Naive thymus-derived CD4-positive, alpha-beta T cell (primary cell): ENCODE measurements at places on chromosomes 6 and 20.

DNA sequence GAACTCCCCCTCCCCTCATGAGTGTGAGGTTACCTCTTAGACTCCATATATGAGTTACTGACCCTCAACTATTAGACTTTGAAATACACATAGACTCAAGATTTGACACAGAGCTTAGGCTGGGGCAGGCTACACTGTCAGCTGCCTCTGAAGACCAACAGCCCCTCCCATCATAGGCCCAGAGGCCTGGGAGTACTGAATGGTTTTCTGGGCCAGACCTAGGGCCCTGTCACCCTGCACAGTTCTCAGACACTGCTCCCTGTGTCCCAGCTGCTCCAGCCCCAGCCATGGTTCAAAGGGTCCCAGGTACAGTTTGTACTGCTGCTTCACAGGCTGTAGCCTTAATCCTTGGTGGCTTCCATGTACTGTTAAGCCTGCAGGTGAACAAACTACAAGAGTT is 132.1 kb upstream of the MOCS1 start:
- no peak for DNase-seq

DNA sequence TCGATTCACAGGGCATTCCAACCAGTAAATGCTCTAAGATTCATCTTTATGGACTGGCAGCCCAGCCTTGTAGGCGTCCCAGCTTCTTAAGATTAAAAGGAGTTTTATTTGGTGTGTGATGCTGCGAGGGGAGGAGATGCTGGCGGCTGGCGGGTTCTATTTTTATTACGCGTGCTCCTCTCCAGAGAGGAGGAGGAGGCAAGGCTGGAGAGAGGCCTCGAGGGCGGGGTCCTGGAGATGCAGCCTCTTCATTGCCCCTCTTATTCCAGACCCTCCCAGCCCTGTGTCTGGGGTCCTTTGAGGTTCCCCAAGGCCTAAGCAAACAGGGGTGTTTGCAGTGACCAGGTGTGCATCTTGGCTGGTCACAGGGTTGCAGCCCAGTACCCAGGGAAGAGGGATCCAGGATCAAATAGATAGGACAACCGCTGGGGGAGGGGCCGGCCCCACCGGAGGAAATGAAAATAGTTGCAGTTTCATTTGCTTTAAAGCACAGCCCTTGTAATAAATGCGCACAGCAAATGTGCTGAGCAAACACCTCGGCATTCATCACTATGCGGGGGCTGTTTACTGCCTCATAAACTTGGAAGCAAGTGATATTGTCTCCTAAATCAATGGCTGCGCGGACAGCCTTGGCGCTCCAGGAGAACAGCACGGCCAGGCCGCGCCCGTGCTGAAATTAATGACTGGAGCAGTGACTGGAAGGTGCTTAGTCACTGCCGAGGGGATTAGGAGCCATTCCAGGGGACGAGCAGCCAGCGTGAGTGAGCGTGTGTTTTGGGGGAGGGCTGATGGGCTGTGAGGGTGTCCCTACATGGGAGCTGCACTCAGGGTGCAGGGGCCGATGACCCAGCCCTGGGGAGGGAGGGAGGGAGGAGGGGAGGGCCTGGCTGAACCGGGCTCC is 83.0 kb downstream of the TMEM242 start:
- DNase-seq: no peak

GRCh38 chr6:56970849-56971248 is 15.9 kb downstream of the BEND6 start:
- DNase-seq: no peak

GRCh38 chr20:39825950-39826349 is 863.1 kb downstream of the MAFB start:
- no peak for DNase-seq

DNA sequence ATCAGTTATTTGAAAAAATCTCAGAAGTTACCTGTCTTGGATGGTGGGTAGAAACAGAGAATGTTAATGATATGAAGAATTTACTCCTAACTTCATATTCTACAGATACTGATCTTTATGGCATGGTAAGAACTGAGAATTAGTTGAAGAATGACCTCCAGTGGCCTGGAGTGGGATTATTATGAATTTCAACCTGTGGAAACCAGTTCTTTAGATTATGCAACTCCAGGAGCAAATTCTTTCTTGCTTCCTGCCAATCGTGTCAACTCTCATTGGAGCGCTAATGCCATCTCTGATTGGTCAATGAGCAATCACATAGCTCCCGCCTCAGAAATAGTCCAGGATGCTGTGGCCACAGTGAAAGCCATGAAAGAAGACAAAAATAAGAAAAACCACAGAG is 40.6 kb downstream of the LYRM2 start:
- no peak for DNase-seq

DNA sequence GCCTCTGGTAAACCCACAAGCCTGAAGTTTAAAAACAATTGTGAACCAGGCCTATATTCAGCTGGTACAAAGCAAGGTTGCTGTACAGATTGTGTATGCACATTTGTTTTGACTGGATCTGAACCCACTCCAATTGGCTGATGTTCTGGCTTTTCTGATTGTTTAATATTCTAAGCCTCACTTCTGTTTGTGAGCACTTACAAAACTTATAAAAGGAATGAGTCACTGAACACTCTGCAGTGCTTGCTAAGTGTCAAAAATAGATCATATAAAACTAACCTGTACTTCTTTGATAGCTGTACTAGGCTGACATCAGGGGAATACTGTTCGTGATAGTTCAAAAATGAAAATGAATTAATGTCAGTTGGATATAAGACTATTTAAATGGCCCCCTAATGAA is 12.1 kb downstream of the COL21A1 start:
- DNase-seq: no peak

- DNase-seq: no peak
Observed at GRCh38 chr20:59782986-59783640, 150.3 kb downstream of the SYCP2 start.

- DNase-seq: no peak
Observed at GRCh38 chr6:97790926-97791590, 508.0 kb upstream of the MMS22L start.

- DNase-seq: no peak
Observed at GRCh38 chr6:65979120-65979519, 272.1 kb upstream of the EYS start.

DNA sequence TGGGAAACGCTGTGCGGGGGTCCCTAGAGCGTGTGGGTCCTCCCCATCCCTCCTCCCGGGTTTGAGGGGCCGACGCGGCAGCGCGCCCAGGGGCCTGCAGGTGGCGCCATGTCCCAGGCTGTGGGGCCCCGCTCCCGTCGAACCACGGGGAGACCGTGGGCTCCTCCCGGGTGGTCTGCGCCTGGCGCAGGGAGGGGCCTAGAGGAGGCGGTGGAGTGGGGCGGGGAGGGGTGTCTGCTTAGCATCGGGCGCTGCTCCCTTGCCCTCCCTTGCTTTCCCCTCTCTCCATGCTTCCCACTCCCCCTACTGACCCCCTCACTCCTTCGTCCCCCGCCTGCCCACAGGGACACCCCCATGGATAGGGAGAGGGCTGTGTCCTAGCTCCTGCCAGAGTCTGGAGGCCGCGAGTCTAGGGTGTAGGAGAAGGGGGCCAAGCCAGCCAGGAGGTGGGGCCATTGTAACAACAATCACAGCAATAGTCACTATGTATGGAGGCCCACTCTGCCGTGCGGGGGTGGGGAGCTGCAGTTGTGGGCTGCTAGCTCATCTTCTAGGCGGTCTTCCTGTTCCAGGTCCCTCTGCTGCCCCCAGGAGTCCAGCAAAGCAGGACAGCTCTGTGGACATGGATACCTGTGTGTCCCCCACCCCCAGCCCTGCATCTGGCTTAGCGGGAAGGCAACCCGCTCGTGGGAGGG is 51.7 kb downstream of the CHMP4B start:
- peak; percentile 41 for DNase-seq

GRCh38 chr6:30938730-30939129 is 2.0 kb upstream of the MUCL3 start:
- DNase-seq: no peak

- no peak for DNase-seq
Observed at GRCh38 chr6:140078561-140079125, 704.2 kb upstream of the CITED2 start.

GRCh38 chr6:161745594-161746141 is 471.8 kb upstream of the AGPAT4 start:
- DNase-seq: no peak

- DNase-seq: no peak
Observed at GRCh38 chr20:57902473-57902872, 192.7 kb upstream of the PMEPA1 start.

- no peak for DNase-seq
Observed at GRCh38 chr6:52953911-52954839, 40.9 kb downstream of the GSTA4 start.

DNA sequence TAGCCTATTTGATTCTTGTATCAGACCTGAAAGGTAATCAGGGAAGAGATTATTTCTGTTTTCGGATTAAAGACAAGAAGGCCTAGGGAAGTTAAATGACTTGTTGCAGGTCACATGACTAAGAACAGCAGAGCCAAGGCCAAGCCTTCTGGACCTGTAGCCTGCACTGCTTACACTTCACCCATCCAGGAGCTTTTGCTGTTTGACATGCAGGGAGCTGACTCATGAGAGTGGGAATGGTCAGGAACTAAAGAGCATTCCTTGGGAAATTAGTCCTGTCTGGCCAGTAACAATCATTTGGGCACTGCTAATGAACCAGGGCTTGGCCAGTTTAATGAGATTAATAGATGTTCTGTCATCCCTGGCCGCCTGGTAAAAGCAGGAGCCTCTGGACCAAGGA is 46.8 kb downstream of the EIF2S2 start:
- no peak for DNase-seq

DNA sequence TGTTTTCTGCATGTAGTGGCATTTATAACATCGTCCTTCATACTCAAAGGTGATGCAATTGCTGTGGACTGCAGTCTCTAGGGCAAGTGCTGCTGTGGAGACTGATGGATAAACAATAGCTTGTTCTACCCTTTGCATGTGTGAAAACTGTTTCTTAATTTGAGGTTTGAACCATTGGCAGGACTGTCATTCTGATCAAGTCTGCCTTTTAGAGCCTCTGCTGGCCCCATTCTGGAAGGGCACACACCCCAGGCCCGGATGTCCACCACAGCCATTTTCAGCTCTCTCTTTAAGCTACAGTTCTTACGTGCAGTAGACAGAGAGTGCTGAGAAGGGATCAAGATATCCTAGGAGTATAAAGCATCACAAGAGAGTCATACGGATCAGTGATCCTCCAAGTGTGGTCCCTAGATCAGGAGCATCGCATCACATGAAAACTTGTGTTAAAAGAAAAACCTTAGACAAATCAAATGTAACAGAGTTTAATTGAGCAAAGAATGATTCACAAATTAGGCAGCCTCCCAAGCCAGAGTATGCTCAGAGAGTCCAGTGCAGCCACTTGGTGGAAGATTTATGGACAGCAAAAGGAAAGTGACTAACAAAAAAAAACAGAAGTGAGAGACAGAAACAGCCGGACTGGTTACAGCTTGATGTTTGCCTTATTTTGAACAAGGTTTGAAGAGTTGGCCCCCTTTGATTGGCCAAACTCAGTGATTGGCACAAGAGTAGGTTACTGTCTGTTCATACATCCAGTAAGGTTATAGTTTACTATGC is 52.0 kb downstream of the FRK start:
- no peak for DNase-seq

DNA sequence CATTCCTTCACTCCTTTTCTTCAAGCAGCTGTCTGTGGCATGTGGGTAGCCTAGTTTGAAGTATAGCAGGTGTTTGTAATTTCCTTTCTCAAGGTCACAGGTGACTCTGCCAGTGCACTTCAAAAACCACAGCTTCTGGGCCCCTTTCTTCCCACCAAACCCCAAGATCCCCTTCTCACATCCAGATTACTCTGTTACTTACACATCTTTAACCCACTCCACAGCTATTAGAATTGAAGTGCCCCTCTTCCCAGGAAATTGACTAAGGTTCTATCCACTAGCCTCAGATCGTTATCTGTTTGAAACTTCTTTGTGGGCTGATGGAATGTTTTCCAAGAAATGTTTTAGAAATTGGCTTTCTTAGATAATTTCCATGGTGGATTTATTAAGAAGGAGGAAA is 150.8 kb downstream of the AHI1 start:
- DNase-seq: no peak

- DNase-seq: no peak
Observed at GRCh38 chr6:159267165-159267564, 98.0 kb downstream of the FNDC1 start.

GRCh38 chr20:19944772-19945459 is 72.2 kb upstream of the NAA20 start:
- DNase-seq: no peak

GRCh38 chr6:37309046-37309445 is 44.7 kb upstream of the RNF8 start:
- no peak for DNase-seq

DNA sequence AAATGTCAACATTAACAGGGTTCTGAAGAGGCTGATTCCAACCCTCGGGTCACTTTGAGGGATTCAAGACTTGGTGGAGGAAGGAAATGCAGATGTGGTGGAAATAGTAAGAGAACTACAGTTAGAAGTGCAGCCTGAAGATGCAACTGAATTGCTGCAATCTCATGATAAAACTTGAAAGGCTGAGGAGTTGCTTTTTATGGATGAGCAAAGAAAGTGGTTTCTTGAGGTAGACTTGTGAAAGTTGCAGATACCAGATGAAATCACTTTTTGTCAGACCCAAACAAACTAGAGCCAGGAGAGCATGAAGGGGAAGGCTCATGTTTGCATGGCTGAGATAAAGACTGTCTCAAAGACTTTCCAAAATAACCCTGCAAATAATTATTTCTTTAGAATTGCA is 16.2 kb downstream of the ANKRD6 start:
- no peak for DNase-seq

GRCh38 chr6:48915591-48915990 is 547.5 kb downstream of the MMUT start:
- DNase-seq: no peak

DNA sequence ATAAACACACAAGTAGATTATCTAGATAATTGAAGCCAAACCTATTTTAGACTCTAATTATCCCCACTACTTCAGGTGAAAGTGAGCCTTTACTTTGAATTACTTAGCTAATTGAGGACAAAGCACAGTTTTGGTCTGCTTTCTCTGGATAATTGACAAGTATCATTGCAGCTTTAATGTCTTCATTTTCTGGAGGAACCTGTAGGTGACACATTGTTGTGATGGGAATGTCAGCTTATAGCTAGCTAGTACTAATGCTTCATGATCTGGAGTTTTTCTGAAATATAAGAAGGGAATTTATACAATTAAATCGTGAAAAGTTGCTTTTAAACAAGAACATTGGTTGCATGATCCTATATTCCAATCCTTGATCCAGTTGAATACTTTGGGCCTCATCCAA is 319.3 kb upstream of the CITED2 start:
- no peak for DNase-seq

DNA sequence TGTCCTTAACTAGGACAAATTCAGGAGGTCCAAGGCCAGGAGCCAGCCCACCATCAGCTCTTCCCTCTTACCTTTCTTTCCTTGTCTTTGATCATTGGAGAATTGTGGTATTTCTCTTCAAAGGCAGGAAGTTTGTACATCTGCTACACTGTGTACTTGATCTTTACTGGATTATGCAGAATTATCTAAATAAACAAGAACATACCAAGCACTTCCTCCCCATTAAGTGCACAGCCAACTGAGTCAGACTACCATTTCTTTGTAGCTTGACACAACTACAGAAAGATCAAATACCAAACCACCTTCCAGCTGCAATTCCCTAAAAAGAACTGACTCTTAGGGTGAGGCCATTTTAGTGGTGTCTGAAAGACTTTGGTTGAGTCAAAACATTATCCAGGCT is 195.1 kb downstream of the HDGFL1 start:
- DNase-seq: no peak

- DNase-seq: no peak
Observed at GRCh38 chr6:3325210-3325609, 66.5 kb downstream of the PSMG4 start.
